NCI-H1930 (cell line): ENCODE measurements at places on chromosomes 5 and 9.

GRCh38 chr5:39219437-39219836 lies at the start of gene FYB1:
FYB1 (minus strand) TSS chr5:39219563; CDS start chr5:39202960, 16,603 bp downstream.
- DNase-seq, result no peak

DNA sequence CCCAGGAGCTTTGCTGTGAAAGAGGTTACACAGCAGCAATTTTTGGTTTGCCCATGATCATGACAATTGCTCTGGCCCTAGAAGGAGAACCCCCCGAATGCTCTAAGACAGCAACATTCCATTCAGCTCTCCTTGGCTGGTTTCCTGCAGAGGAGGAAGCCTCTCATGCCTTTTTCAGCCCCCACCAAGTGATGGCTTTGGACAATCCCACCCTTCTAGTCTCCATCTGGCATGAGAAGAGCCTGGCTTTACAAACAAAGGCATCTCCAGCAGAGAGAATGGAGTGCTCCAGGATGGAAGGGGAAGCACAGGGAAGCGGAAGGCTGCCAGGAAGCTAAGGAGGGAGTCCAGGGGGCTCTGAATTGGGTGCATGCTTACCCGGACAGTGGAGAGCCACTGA lies 98.4 kb downstream of the CRB2 start:
- no peak for DNase-seq

DNA sequence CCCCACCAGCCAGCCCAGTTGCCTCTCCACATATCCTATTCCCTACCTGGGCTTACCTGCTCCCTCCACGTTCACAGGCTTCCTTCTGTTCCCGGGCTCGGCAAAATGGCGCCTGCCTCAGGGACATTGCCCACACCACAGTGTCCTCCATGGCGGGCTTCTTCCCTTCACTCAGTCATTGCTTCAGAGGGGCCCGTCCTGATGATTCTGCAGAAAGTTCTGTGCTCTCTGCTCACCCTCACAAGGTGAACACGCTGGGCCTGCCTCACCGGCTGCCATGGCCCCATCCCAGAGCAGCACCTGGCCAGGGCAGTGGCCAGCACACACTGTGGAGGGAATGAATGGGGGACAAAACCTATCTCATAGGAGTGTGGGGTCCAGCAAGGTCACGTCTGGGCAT lies 313.0 kb downstream of the GADD45G start:
- DNase-seq, result no peak

DNA sequence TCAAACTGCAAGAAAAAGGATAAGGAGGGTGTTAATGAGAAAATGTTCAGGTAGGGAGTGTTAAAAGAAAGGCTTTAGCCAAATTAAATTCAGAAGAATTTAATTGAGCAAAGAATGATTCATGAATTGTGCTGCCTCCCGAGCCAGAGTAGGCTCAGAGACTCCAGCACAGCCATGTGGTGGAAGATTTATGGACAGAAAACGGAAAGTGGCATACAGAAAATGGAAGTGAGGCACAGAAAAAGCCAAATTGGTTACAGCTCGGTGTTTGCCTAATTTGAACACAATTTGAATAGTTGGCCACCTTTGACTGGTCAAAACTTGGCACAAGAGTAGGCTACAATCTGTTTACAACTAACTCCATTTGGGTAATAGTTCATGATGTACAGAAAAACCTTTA lies 9.6 kb upstream of the SLC30A5 start:
- DNase-seq, result no peak

- DNase-seq, result no peak
These were observed 63.8 kb downstream of the MACROH2A1 start for GRCh38 chr5:135335031-135335828.

DNA sequence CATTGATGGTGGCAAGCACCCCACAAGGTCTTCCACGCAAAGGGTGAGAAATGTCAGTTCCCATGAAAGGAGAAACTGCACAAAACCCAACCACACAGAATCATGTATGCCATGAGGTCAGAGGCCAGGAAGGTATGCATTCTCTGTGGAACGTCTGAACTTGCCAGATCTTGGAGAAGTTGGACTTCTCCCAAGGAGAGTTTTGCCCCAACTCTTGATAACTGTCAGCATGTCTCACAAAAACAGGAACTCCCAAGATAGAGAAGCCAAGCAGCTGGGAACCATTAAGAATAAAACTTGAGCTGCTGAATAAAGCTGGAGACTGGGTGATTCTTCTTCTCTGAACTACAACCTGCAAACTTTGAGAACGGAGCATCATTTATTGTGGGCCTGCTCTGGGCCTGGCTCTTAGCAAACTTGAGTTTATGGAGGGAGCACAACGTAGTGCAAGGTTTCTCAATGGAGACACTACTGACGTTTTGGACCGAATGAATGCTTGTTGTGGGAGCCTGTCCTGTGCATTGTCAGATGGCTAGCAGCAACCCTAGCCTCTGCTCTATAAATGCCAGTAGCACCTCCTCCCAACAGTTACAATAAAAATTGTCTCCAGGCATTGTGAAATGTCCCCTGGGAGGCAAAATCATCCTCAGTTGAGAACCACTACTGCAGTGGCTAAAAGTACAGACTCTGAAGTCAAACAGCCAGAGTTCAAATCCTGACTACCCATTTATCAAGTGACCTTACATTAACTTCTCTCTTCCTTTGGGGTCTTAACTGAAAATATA lies 193.5 kb downstream of the ACTL7B start:
- no peak for DNase-seq

DNA sequence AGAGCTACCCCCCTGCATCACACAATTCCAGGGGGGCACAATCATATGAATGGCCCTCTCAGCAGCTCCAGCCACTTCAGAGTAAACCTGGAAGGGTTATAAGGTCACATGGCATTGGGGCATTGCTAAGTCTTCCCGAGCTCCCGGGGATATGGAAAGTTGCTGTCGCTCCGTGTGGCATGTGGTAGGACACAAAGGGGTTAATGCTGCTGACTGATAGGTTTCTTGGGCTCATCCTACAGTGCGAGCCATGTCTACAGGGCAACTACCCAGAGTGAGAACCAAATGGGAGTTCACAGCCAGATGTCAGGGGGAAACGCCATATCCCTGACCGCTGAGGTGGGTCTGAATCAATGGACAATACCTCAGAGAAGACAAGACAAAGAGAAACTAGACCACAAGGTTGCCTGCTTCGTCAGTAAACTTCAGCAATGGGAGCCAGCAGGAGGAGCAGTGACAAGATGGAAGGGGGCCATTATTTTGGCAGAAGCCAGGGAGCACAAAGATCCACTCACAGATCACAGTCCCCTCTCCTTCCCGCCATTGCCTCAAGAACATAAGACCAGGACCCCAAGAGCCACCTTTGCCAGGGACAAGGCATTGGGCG lies 52.4 kb upstream of the SHISAL2B start:
- DNase-seq, result peak; percentile 1

DNA sequence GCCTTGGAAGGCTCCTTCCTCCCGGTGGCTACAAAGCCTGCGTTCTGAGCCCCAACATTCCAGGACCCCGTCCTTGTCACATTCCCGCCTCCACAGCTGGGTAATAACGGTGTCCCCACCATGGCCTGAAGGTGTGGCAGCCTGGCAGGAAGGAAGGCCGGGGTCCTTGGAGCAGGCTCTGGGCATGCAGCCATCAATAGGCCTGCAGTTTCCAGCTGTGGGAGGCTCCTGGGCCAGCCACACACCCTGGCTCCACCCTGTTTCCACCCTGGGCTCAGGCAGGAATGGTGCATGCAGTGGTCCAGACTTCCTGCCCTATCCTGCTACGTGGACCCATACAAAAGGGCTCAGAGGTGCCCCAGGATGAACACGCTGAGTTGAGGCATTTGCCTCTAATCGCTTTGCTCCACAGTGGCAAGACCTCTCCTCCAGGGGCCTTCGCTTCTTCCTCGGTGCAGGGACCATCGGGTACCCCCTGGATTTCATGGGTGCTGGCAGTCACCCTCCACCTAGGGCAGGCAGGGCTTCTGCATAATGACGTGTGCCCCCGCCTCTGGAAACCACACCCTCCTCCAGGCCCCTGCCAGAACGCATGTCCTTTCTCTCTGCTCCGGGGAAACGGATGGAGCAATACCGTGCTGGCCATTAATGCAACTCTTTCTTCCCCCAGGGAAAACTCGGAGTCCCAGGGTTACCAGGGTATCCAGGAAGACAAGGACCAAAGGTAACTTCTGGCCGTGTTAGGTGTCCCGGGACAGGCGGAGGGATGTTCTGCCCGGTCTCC lies 95.1 kb upstream of the FCN2 start:
- DNase-seq, result no peak

DNA sequence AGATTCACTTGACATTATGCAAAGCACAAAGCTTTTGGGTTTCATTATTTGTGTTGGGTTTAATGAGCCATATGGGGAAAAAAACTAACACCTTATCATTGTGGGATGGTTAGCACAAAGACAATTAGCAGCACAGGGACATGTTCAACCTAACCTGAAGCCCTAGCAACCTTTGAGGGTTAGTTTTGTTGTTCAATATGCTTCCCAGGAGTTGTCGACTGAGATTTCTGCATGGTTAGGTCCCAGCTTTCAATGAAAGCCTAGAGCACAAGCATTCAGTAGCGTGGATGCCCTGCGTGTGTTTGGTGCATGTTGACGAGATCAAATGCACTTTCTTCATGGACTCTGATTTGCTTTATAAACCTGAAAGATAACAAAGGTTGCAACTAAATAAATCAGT lies 565.2 kb upstream of the TLE4 start:
- no peak for DNase-seq

GRCh38 chr5:136403346-136403745 lies 38.0 kb upstream of the TRPC7 start:
- DNase-seq, result no peak

DNA sequence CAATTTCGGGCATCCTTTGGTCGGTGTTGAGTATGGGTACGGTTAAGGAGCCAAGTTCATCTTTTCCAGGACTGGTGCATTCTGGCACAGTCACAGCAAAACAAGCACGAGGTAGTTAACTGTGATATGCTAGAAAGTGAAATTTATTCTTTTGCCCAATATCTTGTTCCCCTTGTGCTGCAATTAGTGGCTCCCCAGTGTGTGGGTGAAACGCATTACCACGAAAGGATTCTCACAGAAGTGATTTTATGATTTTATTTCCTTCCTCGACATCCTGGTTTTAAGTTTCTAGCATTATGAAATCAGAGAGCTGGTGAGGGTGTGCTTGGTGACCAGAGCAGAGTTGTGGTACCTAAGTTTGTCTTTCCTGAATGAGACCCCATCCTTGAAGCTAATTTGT lies 1.5 kb downstream of the FRMPD1 start:
- no peak for DNase-seq
